ENCODE measurements at places on chromosomes 2 and 18. TPM values are rescaled to one million over a fixed set of nuclear protein-coding genes. Genes with fewer than 3 reads are reported as not detected.

NEB gene
- 0.27 TPM for total RNA-seq

RFX8 gene
- 1.6 TPM for total RNA-seq

POTEI gene
- total RNA-seq, result not detected

CCDC148 gene
- total RNA-seq, result not detected

DSG3 gene
- not detected for total RNA-seq

CGREF1 gene
- total RNA-seq, result 9.0 TPM

STAT4 gene
- 92.2 TPM for total RNA-seq

NT5C1B gene
- not detected for total RNA-seq

SP5 gene
- total RNA-seq, result 0.32 TPM
